ENCODE measurements at places on chromosomes 7 and 10.

DNA sequence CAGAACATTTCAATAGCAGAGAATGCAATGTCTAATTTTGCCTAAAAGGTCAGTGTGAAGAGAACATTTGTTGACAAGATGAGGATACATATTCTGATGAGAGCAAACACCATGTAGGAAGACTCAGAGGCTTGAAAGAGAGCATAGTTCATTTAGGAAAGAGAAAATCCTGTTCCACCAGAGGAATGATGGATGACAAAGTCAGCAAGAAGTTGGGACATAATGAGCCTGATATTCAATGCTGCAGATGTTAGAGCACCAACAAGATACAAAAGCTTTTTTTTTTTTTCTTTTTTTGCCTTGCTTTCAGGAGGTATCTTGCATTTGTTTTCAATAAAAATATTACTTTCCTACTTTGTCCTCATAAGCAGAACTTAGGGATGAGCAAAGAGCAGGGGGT is 952.0 kb upstream of the C7orf33 start:
- DNase-seq: no peak

DNA sequence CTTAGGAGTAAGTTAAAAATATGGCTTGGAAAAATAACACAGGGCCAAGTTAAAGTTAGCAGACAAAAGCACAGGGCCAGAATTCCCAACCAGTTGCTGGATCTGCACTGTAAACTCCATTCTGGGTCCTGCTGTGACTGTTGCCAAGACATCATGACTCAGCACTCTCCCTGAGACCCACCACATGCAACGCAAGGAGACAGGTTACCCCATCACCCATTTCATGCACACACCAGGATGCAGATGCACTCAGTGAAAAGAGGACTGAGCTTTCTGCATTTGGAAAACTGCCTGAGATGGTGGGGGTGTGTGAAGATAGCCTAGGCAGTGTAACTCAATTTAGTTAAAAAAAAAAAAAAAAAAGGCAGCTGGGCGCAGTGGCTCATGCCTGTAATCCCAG is 97.6 kb upstream of the ZNF438 start:
- no peak for DNase-seq

GRCh38 chr10:34183016-34183796 is 631.9 kb downstream of the PARD3 start:
- DNase-seq: no peak

GRCh38 chr7:36690514-36691187 is 33.6 kb downstream of the AOAH start:
- DNase-seq: no peak

DNA sequence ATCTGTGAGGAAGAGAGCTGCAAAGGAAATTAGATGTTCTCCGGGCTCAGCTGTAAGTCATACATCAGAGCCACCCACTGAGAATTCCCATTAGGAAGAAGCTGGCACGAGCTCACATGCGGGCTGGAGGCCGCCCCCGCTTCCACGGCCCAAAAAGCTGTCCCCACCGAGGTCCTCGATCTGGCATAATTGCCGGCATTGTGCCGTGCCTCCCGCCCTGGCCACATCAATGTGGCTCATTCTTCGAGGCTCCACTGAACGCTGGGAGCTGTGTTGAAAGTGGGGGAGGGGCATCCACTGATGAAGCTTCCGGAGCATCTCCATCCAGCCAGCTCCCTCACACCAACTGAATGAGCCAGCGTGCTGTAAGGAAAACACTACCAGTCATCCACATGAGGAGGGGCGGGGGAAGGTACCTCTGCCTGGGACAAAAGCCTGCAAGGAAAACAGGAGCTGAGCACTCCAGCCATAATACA is 173.1 kb downstream of the PTPRN2 start:
- no peak for DNase-seq

DNA sequence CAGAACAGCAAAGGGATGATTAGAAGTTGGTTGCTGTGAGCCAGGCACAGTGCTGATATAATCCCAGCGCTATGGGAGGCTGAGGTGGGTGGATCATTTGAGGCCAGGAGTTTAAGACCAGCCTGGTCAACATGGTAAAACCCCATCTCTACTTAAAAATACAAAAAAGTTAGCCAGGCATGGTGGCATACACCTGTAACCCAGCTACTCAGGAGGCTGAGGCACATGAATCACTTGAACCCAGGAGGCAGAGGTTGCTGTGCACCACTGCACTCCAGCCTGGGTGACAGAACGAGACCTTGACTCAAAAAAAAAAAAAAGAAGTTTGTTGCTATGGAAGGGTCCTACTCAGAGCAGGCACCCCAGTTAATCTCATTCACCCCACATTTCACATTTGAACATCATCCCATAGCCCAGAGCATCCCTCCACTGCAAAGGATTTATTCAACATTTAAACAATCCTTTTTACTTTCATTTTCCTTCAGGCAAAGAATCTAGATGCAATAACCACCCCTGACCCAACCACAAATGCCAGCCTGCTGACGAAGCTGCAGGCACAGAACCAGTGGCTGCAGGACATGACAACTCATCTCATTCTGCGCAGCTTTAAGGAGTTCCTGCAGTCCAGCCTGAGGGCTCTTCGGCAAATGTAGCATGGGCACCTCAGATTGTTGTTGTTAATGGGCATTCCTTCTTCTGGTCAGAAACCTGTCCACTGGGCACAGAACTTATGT is 4.1 kb downstream of the IL6 start:
- DNase-seq: no peak

DNA sequence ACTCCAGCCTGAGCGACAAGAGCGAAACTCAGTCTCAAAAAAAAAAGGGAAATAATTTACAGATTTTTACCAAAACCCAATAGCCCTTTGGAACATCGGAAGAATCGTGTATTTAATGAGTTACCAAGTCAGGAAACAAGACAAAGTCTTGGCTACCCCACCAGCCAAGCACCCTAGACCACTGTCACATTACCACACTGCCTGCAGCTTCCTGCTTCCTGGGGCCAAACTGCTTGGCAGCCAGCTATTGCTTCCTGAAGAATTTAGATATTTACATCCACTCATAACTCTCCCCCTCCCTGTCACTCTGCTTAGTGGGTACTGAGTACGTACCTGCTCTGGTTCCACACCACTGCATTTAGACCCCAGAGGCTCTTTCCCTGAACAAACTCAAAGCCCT is 14.1 kb upstream of the TNPO3 start:
- no peak for DNase-seq

- DNase-seq: no peak
Measured at GRCh38 chr10:7054915-7055314, 355.9 kb downstream of the SFMBT2 start.

DNA sequence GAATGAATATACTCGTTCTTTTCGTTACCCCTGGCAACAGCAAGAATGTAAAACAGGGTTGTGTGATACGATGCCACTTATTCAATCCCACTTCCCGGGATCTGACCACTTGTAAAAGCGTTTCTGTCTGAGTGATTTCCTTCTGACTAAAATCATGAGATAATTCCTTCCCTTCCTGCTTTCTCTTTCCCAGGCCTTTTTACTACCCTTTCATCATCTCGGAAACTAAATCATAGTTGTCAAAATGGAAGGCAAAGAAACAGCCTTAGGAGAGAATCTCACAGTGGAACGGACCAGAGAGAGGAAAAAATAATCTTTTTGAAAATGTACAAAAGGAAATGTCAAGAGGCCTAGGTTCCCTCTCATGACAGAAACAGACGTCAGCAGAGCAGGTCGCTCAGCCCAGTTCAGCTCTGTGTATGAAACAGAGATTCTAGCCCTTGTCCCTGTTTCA is 29.8 kb downstream of the DIP2C start:
- DNase-seq: no peak

DNA sequence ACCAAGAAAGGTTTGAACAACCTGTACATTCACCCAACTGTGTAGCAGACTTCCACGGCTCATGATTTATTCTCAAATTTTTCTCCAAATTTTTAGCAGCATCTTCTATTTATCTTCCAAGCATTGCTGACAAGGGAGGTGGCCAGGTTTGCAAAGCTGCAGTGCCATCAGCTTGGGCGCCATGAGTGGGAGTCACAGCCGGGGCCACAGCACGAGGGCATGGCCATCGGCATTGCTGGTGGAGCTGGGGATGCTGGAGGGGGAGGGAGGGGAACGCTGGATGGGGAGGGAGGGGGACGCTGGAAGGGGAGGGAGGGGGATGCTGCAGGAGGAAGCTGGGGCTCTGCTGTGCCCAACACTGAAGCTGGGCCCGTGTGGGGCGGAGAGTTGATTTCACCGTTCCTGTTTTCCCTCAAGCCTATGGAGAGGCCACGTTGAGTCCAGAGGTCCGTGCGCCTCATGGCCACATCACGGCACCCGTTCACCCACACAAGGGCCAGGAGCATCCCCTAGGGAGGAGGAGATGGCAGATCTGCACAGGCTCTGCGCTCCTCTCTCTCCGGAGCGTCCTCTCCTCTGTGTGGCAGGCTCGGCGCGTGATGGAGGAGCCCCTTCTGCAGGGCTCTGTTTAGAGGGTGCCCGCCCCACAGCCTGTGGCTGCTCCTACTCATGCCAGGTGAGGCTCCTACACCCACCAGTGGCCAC is 520.2 kb downstream of the DNAJB6 start:
- no peak for DNase-seq

DNA sequence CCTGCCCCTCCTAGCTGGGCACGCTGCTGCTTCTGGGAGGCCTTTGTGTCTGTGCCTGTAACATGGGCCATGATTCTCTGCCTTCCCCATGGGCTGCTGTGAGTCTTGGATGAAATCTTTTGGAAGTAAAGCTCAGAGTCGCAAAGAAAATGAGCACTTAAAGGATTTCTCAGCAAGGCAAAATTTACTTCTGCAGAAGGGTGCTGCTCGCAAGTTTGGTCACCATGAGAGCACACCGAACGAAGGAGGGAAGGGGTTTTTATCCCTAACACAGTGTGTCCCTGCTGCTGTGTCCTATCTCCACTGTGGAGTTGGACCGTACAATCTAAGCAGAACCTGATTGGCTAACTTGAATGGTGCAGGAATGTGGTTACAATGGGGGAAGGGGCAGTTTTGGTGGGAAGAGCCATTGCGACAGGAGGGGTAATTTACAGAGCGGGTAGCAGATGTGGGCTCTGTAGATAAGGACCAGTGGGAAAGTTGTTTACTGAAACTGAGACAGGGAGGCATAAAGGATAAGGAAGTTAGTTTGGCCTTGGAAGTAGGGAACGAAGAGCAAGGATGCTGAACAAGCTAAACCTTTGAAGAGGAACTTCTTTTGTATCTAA is 57.5 kb downstream of the FANK1 start:
- no peak for DNase-seq
